ENCODE measurements at places on chromosomes 12 and 14.

- H3K36me3 ChIP-seq: no peaks in the 10 kb centered on the region
- no peak overlapping the region for H3K4me3 ChIP-seq
- H3K27me3 ChIP-seq: peaks cover 17% of the 10 kb centered on the region
- H3K27ac ChIP-seq: no peak overlapping the region
Measured at GRCh38 chr12:3361146-3361545, 129.9 kb upstream of the PRMT8 start.

GRCh38 chr14:24713404-24713803 is 79.4 kb upstream of the GZMB start:
- H3K4me1 ChIP-seq: no peaks in the 10 kb centered on the region
- no peaks in the 10 kb centered on the region for H3K27me3 ChIP-seq
- no peak overlapping the region for H3K4me3 ChIP-seq
- no peak overlapping the region for H3K27ac ChIP-seq

- no peaks in the 10 kb centered on the region for H3K36me3 ChIP-seq
- no peak overlapping the region for H3K27ac ChIP-seq
- H3K4me3 ChIP-seq: no peak overlapping the region
- no peaks in the 10 kb centered on the region for H3K27me3 ChIP-seq
- peak; percentile 33 for DNase-seq
Measured at GRCh38 chr12:86193931-86194330, 62.3 kb downstream of the MGAT4C start.

- DNase-seq: no peak
- no peak overlapping the region for H3K4me3 ChIP-seq
- no peaks in the 10 kb centered on the region for H3K36me3 ChIP-seq
Measured at GRCh38 chr12:83084516-83085234, 398.0 kb downstream of the TMTC2 start.

- peaks cover 7% of the 10 kb centered on the region for H3K36me3 ChIP-seq
- H3K27ac ChIP-seq: no peak overlapping the region
- no peak for DNase-seq
- no peaks in the 10 kb centered on the region for H3K27me3 ChIP-seq
- H3K4me1 ChIP-seq: no peaks in the 10 kb centered on the region
Measured at GRCh38 chr12:1494856-1495255, 99.5 kb downstream of the FBXL14 start.

DNA sequence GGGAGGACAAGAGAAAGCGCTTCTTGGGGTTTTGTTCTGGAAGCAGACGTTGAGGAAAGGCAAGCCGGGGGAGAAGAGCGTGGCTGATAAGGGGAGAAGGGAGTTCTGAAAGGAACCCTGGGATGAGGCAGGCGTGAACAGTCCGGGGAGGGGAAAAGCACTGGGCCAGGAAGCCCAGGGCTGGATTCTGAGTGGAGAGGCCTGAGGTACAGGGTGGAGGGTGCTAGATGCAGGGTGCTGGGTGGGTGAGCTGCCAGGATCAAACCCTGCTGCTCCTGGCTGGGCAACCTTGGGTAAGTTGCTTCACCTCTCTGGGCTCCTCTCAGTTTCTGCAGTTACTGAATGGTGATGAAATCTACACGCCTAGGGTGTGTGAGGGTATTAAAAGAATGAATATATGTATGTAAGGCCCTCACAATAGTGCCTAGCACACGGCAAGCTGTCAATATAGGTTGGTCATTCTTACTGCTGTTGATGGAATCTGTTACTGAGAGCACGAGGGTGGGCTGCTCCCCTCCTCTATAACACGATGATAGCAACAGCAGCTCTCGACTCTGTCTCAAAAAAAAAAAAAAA is 138.5 kb downstream of the RBM19 start:
- H3K27ac ChIP-seq: no peak overlapping the region
- H3K36me3 ChIP-seq: no peaks in the 10 kb centered on the region
- no peaks in the 10 kb centered on the region for H3K27me3 ChIP-seq
- no peak overlapping the region for H3K4me3 ChIP-seq

GRCh38 chr14:36498938-36499337 is 21.1 kb downstream of the NKX2-1 start:
- no peaks in the 10 kb centered on the region for H3K4me1 ChIP-seq
- H3K27me3 ChIP-seq: peaks cover 7% of the 10 kb centered on the region
- no peak overlapping the region for H3K27ac ChIP-seq

- no peaks in the 10 kb centered on the region for H3K4me1 ChIP-seq
- no peaks in the 10 kb centered on the region for H3K27me3 ChIP-seq
- H3K36me3 ChIP-seq: no peaks in the 10 kb centered on the region
- no peak for DNase-seq
Measured at GRCh38 chr14:106436310-106436905, 910.0 kb downstream of the TMEM121 start.

DNA sequence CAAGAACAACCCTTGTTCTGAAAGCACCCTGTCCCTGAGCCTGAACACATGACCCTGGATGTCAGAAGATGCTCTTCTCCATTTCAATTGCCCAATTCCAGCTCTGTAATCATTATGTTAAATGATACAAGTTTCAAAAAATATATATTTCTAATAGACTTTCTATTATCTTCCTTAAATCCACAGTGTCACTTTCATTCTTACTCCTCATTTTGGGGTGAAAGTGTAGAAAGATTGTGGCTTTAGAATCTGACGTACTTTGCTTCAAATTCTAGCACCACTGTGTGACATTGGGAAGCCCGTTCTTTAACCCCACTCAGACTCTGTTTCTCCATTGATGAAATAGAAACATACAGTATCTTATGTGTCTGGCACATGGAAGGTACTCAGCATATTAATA is 83.2 kb downstream of the ETV6 start:
- no peaks in the 10 kb centered on the region for H3K27me3 ChIP-seq
- no peak for DNase-seq
- H3K27ac ChIP-seq: no peak overlapping the region
- H3K4me1 ChIP-seq: no peaks in the 10 kb centered on the region

DNA sequence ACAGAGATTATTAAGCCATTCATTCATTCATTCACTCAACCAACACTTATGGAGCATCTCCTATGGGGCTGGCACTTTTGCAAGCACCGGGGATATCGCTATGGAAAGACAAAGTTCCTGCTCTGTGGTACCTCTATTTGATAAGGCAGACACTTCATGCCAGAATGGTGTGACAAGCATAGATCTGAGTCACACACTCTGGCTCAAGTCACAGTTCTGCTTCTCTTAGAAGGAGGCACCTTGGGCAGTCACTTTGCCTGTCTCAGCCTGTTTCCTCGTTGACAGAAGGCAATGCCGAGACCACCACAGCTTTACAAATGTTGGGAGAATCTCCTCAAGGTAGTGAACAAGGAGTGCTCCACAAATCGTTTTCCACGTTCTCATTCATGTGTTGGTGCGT is 205.2 kb downstream of the SLC41A2 start:
- H3K4me1 ChIP-seq: peaks cover 9% of the 10 kb centered on the region
- no peak for DNase-seq
- H3K27ac ChIP-seq: no peak overlapping the region
- H3K27me3 ChIP-seq: no peaks in the 10 kb centered on the region
- no peaks in the 10 kb centered on the region for H3K36me3 ChIP-seq

Data from fibroblast of lung (primary cell).